ENCODE measurements at places on chromosomes 6 and 20. TPM values are rescaled to one million over a fixed set of nuclear protein-coding genes. Genes with fewer than 3 reads are reported as not detected.
A peak's percentile ranks its signal among the peaks of the same experiment; 100 is the strongest.

CHMP4B gene
- total RNA-seq, result 47.8 TPM

GRCh38 chr20:41560970-41561369, 57.2 kb downstream of the CHD6 start:
- no peak for DNase-seq

DNA sequence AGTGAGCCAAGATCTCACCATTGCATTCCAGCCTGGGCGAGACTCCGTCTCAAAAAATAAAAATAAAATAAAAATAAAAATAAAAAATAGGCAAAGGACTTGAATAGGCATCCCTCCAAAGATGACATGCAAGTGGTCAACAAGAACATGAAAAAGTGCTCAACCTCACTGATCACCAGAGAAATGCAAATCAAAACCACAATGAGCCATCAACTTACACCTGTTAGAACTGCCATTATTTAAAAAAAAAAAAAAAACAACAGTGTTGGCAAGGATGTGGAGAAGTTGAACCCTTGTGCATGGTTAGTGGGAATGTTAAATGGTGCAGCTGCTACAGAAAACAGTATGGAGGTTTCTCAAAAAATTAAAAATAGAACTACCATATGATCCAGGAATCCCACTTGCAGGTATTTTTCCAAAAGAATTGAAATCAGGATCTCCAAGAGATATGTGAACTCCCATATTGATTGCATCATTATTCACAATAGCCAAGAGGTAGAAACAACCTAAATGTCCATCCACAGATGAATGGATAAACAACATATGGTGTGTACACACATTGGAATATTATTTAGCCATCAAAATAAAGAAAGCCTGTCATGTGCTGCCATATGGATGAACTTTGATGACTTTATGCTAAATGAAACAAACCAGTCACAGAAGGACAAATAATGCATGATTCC, 2.8 kb downstream of the C20orf203 start:
- no peak for DNase-seq

GRCh38 chr6:5211492-5211891, 49.3 kb downstream of the LYRM4 start:
- DNase-seq, result no peak

DNA sequence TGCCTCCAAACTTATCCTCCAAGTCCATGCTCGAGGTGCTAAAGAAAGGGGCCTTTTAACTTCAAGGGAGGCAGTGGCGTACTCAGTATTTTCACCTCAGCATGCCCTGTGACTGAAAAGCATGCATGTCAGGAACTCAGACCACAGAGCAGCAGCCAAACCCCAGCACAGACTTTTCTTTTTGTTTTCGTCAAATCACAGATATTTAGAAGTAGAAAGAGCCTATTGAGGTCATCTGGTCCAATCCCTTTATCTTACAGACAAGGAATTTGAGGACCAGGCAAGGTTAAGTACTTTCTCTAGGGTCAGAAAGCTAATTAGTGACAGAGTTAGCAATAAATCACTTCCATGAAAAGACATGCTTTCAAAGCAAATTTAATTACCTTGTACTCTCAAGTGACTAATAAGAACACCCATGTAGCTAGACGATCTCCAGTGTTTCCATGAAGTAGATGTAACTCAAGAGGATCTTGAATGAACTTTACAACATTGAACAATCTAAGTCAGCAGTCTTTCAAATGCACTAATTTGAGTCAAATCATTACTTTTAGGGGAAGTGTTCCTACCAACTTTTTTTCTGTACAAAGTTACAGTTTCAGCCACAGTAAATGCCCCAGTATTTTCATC, 35.9 kb downstream of the MOXD1 start:
- DNase-seq, result peak; percentile 49

DNA sequence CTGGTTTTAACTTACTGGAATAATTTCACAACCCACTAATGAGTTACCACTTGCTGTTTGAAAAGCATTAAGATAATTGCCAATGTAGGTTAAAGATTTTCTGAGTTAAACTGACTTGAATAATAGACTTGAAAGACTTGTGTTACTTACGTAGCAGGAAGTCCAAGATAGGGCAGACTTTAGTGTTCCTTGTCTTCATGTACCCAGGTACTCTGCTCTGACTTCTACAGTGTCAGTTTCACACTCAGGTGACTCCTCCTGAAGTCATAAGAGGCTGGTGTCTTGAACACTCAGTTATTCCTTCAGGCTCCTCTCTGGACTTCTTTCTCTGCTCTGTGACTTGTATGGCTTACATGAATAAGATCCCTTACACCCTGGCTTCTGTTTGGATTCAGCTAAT, 76.3 kb upstream of the SGK1 start:
- DNase-seq, result no peak

C20orf204 gene
- total RNA-seq, result 1.7 TPM

DNA sequence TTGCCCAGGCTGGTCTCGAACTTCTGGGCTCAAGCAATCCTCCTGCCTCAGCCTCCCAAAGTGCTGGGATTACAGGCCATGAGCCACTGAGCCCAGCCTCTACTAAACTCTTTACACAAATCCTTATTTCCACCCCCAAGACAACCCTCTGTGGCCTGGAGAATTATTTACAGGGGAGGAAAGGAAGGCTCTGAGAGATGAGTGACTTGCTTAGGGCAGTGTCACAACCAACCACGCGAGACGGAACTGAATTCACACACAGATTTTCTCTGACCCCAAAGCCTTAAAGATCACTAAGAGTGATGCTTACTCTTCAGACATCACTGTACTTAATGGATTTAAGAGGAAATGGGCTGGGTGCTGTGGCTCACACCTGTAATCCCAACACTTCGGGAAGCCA, 86.2 kb downstream of the RIPOR3 start:
- no peak for DNase-seq
